ENCODE measurements at places on chromosomes 1 and 21.

- DNase-seq = no peak
Observed at GRCh38 chr1:103459346-103459745, 66.2 kb upstream of the RNPC3 start.

DNA sequence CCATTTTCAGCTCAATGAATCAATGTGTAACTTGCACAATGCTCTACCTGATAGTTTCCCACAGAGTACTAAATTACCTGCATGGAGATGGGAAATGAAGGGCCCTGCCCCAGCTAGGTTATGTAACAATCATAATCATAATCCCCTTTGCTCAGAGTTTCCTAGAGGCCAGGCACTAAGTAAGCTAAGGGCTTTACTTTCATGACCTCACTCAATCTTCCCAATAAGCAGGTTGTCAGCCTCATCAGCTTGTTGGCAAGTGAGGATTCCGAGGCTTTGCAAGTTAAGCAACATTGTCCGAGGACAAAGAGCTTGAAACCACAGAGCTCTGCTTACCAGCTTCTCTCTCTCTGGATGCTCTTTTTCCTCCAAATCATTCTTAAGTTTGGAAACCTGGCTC, 64.1 kb upstream of the NTPCR start:
- no peak for DNase-seq

DNA sequence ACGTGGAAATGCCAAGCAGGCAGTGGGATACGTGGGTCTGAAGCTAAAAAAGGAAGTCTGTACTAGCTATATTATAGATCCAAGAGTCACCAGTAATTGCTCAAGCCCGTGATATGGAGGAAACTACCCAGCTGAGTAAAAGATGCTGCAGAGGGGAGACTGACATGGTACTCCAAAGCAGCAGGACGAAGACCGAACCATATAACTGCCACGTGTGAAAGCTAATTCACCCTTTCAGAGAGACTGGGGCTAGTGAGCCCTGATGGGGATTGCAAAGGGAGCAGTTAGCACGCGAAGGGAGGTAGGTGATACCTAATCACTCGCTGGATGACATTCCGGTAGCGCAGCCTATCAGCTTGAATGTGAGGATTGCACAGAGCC, 316 bp downstream of the AP4B1 start:
- DNase-seq = peak; percentile 77

DNA sequence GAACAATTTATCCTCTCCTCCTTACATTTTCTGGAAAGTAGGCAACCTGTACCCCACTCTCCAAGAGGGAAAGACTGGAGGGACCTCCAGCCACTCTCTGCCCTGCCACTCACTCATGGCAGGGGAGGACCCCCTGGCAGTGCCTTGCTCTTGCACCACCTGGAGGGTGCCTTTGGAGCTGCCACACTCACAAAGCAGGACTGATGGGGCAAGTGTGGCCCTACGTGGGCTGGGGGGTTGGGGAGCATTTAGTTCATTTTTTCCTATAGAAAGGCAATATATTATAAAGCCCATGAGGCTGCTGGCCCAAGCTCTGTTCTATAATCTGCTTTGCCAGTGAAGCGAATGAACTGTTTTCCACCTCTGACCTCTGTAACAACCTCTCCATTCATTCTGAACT, 50.3 kb downstream of the GPR161 start:
- no peak for DNase-seq

GRCh38 chr1:75999034-75999433, 66.8 kb upstream of the ASB17 start:
- no peak for DNase-seq

DNA sequence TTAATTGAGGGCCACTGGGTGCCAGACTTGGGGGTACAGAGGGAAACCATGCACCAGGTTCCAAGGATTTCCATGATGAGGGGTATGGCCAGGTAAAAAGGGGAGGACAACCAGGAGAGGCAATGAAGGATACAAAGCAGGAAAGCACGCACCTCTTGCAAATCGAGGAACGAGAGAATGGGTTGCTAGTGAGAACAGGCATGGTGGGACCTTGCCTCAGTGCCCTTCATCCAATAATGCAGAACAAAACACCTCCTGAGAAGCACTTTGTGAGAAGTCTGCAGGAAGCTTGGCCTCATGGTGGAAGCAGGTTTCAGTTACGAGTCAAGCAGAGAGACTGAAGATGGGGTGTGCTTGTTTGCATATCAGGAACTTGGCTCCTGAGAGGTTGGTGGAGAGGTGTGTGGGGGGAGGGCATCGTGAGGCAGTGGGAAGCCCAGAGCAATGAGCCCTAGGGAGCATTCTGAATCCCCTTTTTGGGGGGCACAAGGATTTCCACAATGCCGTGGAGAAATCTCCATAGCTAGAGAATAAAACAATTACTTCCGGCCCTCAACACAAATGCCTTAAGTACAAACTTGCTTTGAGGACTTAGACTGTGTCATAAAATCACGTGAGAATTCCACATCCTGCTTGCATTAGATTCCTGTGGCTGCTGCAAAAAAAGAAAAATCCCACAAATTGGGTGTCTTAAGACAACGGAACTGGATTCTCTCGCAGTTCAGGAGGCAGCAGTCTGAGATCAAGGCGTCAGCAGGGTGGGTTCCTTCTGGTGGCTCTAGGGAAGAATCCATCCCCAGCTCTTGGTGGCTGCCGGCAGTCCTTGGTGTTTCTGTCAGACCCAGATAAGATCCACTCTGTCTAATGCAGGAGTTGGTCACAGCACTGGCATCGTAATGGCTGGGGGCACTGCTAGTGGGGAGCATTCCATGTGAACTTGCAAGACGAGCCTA, 54.9 kb upstream of the BACE2 start:
- DNase-seq = no peak

GRCh38 chr1:17122521-17123164, 3.4 kb upstream of the PADI2 start:
- DNase-seq = no peak

- DNase-seq = no peak
Observed at GRCh38 chr1:208010487-208011071, 99.7 kb upstream of the CD34 start.

- no peak for DNase-seq
Observed at GRCh38 chr1:112698366-112699310, 8.3 kb downstream of the RHOC start.

DNA sequence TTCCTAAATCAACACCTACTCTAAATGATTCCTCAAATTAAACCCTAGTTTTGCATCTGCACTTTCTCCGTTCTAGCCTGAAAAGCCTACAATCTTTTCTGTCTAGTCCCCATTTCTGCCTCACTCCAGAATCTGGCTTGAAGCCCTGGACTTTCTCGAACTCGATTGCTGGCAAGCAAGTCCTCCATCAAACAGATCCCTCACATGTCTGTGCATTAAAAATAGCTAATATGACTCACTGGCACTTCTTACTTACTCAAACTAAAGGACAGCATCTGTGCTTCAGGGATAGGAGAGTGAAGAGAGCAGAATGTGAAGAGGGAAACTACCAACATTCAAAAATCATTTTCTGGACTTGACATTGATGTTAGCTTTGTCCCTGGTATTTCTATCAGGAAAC, 51.8 kb upstream of the CXADR start:
- DNase-seq = no peak

DNA sequence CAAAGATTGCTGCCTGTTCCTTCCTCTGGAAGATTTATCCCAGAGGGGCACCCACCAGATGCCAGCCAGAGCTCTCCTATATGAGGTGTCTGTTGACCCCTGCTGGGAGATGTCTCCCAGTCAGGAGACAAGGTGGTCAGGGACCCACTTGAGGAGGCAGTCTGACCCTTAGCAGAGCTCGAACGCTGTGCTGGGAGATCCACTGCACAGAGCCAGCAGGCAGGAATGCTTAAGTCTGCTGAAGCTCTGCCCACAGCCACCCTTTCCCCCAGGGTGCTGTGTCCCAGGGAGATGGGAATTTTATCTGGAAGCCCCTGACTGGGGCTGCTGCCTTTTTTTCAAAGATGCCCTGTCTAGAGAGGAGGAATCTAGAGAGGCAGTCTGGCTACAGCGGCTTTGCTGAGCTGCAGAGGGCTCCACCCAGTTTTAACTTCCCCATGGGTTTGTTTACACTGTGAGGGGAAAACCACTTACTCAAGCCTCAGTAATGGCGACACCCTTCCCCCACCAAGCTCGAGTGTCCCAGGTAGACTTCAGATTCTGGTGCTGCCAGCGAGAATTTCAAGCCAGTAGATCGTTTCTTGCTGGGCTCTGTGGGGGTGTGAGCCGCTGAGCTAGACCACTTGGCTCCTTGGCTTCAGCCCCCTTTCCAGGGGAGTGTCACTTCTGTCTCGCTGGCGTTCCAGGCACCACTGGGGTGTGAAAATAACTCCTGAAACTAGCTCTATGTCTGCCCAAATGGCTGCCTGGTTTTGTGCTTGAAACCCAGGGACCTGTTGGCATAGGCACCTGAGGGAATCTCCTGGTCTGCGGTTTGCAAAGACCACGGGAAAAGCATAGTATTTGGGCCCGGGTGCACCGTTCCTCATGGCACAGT, 51.1 kb upstream of the PDC start:
- peak; percentile 10 for DNase-seq

- DNase-seq = no peak
Observed at GRCh38 chr1:78650114-78650660, 556 bp downstream of the IFI44 start.

GRCh38 chr1:208654241-208654640, 410.1 kb upstream of the PLXNA2 start:
- DNase-seq = no peak

All from bone marrow (tissue), 2 donors.